ENCODE measurements at places on chromosomes 12 and 14.
A peak's percentile ranks its signal among the peaks of the same experiment; 100 is the strongest.

- DNase-seq: no peak
Measured at GRCh38 chr14:95507701-95508103, 8.7 kb downstream of the SYNE3 start.

DNA sequence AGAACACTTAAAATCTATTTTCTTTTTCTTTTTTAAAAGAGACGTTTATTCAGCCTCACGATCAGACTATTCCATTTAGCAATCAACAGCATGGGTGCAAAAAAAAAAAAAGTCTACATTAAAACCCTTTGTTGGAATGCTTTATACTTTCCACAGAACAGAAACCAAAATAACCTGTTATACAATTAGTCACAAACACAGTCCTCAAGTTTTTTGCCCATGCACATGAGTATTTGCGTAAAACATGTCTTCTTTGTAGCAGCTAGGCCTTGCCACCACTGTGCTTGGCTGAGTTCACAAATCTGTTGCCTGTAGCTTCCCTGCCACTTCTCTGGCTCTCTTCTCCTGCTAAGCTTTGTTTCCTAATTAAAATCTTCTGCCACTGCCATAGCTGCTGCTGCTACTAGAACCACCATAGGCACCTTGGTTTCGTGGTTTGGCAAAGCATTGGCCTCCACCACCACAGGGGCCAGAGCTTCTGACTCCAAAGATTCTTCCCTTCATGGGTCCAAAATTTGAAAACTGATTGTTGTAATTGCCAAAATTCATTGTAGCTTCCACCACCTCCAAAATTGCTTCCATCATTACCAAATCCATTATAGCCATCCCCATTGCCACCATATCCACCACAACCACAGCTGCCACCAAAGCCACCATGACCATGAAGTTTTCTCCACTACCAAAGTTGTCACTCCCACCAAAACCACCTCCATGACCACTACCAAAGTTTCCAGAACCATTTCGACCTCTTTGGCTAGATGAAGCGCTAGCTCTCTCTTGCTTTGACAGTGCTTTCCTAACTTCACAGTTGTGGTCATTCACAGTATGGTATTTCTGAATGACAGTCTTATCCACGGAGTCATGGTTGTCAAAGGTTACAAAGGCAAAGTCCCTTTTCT, 38.1 kb downstream of the KLRG1 start:
- peak; percentile 56 for DNase-seq

- DNase-seq: no peak
Measured at GRCh38 chr14:68939181-68939892, 39.8 kb downstream of the ACTN1 start.

GRCh38 chr14:64700894-64701293, 3.3 kb upstream of the PLEKHG3 start:
- DNase-seq: no peak

DNA sequence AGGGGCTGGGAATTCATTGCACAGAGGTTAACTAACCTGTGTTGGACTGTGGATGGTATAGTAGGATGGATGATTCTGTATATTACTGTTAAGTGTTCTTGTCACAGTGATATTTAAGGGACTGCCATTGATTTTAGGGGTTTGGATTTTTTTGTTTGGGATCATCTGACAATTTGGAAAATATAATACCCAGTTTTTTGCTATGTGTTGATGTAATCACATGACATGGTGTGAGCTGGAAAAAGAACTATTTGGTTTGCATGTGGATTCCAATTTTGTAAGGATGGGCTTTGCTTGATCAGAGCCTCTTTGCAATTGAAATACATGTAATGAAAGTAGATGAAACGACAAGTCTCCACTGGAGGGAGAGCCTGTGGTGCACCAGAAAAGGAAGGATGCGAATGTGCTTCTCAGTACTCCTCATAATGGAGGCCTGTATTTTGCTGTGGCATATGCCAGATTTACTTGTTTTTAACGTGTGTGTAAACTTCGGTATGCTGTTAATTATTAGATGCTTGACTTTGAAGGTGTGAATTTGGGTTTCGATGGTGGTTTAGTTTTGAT, 2.7 kb downstream of the DYRK2 start:
- DNase-seq: no peak

DNA sequence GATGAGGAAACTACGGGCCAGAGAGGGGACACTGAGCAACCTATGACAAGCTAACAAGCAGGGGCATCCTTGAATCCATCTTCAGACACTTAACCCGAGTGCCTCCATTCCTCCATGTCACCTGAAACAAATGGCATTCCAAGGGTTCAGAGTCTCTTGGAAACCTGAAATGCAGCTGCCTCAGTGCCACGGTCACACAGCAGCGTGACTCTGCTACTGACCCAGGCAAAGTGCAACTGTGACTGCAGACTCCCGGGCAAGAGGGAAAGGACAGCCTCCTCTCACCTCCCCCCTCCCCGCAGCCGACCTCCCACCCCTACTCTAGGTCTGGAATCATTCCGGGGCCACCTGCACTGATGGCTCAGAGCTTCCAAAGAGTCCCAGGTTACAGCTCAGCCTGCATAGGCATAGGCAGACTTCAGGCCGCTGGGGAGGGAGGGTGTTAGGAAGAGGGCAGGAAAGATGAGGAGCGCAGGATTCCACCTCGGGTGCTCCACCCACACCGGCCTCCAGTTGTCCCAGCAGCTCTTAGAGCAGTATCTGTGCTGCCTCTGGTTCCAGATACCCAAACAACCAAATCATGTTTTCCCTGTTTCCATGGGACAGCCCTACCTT, 53.2 kb downstream of the KCNK10 start:
- DNase-seq: no peak

Data from activated T-cell treated with anti-CD3 and anti-CD28 coated beads, Interleukin-2, amount 50 U/mL, for 24 hours (primary cell).